ENCODE measurements at places on chromosomes 2 and 18.

DNA sequence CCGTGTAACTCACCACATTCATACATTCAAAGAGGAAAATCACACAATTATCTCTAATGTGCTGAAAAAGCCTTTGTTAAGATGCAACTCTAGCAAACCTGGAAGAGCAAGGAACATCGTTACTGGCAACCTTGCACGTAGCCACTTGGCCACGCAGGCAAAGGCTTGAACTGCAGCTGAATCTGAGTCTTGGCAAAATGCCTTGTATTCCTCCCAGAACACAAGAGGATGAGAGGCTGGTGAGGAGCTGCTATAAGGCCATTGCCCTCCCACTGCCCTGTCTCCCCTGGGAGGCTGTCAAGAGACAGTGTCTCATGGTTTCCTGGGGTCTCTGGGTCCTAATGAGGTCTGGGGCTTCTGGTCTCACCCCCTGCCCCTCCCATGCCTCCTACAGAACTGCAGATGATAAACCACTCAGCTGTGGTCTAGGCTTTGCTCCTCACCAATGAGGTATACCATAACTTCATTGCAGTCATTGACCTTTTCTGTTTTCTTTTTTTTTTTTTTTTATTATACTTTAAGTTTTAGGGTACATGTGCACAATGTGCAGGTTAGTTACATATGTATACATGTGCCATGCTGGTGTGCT is 141.4 kb downstream of the SPP2 start:
- no peak for DNase-seq

DNA sequence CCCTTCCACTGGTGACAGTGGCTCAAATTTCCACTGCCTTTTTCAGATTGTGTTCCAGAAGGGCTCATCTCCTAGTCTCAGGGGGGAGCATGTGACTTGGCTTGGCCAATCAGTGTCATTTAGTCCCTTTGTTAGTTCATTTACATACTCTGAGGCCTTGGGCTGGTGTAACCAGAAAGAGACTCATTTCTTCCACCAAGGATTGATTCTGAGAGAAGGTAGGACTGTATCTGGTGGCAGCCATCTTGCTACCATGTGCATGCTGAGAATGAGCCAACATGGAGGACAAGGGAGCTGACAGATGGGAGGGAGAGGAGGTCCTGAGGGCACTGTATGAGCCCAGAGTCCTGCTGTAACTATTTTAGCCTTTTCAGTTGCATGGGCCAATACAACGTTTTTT is 191.7 kb downstream of the THSD7B start:
- no peak for DNase-seq

DNA sequence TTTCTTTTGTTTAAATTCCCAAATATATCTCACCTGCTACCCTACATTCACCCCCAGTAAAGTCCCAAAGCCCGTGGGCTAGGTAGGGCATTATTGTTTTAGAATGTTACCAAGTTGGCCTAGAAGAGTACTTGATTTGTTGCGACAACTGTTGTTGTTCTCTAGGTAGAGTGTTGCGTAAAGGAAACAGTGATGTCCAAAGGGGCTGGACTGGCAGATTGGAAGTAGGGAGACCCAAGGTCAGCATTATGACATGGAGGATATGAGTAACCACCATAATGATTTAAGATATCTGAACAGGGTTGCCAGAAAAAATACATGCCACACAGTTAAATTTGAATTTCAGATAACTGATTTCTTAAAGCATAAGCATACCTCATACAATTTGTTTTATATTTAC is 39.2 kb downstream of the SCN1A start:
- no peak for DNase-seq

DNA sequence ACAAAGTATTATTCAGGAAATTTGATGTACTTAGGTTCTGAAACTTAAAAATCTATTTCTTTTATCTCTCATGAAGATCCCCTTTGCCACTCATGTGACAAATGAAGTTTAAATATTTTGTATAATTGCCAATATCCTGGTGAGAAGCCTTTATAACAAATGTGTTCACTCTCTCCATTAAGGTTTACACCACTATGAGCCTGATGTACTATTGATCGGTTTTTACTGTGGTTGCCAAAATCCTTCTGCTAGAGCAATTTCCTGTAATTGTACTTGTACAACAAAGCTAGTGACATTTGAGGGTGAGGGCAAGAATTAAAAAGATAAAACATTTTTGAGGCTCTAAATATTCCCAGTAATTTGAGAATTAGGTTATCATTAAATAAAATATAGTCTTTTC is 222.3 kb upstream of the CDH19 start:
- DNase-seq, result no peak

DNA sequence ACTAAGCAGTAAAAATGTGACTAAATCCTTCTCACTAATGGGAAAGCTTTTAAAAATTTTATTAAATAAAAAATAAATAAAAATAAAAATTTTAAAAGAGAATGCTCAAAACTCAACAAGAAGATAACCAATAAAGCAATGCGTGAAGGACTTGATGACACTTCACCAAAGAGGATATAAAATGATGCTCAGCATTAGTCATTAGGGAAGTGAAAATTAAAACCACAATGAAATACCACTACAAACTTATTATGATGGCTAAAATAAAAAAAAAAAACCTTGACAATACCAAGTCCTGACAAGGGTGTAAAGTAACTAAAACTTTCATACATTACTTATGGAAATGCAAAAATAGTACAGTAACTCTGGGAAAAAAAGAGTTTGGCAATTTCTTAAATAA is 3.3 kb upstream of the WDR75 start:
- DNase-seq, result no peak

DNA sequence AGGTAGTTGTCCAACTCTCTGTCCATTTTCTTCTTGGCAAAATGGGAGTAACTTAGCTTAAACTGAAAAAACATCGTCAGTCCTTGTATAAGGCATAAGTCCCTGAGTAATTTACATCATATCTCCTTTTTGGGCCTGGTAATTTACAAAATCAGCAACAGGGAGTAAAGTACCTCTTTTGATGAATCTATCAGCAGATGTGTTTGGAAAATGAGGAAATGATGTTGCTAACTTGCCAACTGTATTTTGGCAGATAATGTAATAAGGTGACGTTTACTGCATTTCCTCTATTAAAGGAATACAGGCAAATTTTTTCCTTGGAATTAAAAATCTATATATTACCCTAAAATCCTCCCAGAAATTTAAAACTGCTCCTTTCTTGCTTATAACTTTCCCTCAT is 29.2 kb downstream of the ANKRD44 start:
- no peak for DNase-seq

GRCh38 chr18:78246588-78246987 is 733.0 kb upstream of the SALL3 start:
- no peak for DNase-seq

All from NCI-H510A (cell line).